Stimulated activated CD8-positive, alpha-beta memory T cell treated with anti-CD3 and anti-CD28 coated beads, Interleukin-2, amount 100 ng/mL, for 1 hour (primary cell): ENCODE measurements at places on chromosomes 5 and 9.

GRCh38 chr5:168674893-168675482 is 95.8 kb upstream of the PANK3 start:
- no peak for DNase-seq

GRCh38 chr5:124237206-124237695 is 509.2 kb downstream of the ZNF608 start:
- no peak for DNase-seq

DNA sequence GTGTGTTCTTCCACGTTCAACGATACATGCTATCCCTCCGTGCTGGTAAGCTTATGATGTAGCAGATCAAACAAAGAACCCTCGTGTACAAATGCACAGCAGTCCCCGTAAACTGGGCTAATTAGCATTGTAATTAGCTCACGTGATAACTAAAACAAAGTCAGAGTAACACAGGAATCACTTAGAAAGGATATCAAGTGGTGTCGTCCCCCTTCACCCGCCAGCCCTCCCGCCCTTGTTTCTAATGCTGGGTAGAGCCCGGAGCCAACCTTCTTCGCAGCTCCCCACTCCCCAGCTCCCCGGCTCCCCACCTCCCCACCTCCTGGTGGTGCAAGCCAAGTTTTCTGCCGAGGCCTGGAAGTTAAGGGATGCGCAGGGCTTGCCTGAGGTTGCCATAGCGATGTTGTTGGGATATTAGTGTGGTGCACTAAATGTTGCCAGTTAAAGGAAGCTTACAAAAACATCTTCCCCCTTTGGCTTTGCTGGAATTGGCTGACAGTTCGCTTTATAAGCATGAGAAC is 357.9 kb upstream of the CCNH start:
- DNase-seq = no peak

GRCh38 chr5:6649186-6649585 is 15.9 kb downstream of the SRD5A1 start:
- DNase-seq = no peak

DNA sequence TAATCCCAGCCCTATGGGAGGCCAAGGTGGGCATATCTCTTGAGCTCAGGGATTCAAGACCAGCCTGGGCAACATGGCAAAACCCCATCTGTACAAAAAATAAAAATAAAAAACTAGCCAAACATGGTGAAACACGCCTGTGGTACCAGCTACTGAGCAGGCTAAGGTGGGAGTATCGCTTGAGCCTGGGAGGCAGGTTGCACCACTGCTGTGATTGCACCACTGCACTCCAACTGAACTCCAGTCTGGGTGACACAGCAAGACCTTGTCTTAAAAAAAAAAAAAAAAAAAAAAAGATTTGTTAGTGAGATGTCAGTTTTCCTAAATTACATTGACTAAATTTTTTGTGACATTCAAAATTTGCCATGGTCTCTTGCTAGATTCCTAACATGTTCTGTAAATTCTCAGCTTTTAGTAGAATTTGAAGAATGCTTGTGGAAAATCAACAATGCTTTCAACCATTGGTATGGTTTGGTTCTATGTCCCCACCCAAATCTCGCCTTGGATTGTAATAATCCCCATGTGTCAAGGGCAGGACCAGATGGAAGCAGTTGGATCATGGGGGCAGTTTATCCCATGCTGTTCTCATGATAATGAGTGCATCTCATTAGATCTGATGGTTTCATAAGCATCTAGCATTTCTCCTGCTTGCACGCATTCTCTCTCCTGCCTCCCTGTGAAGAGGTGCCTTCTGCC is 236.1 kb downstream of the ARRDC3 start:
- no peak for DNase-seq

DNA sequence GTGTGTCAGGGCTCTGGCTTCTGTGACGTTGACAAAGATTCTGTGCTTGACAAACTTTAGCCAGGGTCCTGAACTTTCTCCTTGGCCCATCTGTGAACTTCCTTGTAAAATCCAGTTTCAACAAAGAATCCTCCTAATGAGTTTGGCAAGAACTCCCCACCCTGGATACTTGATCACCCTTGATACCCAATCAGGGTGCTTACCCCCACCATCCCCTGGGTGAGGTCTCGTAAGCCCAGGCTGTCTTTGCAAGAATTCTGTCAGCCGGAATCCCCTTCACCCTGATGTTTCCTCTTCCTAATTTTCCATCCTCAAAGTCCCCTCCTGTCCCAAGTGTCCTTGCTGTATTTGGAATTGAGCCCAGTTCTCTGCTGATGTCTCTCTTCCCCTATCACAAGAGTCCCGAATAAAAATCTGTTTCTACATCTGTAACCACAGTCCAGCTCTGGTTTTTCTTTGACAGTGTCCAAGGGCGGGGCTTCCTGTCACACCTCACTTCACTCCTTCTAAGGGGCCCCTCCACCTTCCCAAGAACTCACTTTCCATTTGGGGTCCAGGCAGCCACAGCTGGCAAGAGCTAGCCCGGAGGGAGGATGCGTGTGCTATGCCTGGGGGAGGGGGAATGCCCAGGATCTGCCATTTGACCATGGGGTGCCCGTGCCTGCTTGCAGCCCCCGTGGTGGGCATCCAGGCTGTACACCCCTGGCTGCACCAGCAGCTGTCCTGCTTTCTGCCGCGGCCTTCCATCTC is 2.7 kb upstream of the CARD19 start:
- no peak for DNase-seq

GRCh38 chr5:107821288-107821687 is 150.6 kb upstream of the EFNA5 start:
- DNase-seq = no peak
